CMK (cell line): ENCODE measurements at places on chromosomes 5 and 9.
A peak's percentile ranks its signal among the peaks of the same experiment; 100 is the strongest.

GRCh38 chr5:54159153-54159892, 151.1 kb downstream of the ARL15 start:
- peak; percentile 36 for DNase-seq

DNA sequence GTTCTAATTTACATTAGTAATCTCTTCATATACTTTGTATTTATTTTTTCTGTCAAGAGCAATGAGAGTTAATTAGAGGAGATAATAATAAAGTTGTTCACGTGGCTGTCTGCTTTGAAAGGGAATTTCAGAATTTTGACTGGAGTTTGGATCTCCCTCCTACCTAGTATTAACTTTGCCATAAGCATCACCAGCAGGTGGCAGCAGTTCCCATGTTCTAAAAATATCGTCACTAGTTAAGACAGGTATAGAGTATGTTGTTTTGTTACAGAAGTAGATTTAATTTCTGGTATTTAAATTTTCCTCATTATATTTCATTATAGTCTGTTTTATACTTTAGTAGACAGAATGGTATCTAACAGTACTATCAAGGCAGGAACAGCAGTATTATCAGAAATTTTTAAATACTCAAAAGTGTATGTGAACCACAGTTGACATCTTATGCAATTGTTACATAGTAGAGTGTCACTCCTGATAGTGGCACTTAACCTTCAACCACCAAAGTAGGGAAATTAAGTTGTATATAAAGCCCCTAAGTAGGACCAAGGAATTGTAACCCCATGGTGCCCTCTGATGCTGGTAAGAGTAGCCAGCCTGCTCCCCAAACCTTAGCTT, 20.4 kb downstream of the GNPDA1 start:
- no peak for DNase-seq

GRCh38 chr9:121750715-121751623, 99.5 kb downstream of the DAB2IP start:
- DNase-seq: no peak

- DNase-seq: no peak
Observed at GRCh38 chr9:115208501-115208900, 90.5 kb upstream of the TNC start.

- no peak for DNase-seq
Observed at GRCh38 chr9:70106571-70106970, 62.9 kb downstream of the MAMDC2 start.

DNA sequence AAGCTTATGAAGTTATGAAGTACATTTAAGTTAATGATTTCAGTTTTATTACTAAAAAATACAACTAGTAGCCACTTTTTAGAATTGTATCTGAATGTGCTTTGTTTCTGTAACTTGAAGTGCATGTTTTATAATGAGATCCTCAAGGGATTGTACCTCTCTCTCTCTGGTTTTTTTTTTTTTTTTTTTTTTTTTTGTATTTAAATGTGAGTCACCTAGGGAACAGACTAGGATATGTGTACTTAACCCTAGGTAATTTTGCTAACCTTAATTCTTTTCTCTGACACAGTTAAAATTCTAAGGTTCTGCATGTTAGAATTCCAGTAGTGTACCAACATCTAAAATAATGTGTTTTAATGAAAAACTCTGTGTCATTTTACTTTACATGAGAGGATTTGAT, 59.5 kb downstream of the CDC42SE2 start:
- DNase-seq: no peak

DNA sequence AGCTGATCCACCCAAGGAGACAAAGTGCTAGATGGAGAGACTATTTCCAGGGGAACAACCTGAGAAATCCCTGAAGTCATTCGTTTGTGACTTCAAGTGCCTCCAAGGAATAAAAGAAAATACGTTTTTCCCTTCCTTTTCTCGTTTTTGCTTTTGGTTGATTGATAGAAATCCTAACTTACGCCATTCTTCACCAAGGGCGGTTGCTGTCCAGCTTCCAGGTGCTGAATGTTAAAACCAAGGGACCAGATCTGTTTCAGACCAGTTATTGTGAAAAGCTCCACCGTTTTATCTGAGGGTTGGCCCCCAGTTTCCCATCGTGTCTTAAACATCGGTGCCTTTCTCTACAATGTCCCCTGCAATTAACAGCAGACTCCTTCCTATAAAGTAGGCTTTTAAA, 600.7 kb upstream of the SGCD start:
- DNase-seq: no peak

- no peak for DNase-seq
Observed at GRCh38 chr5:65359569-65359968, 122.2 kb downstream of the ADAMTS6 start.
